ENCODE measurements at places on chromosomes 16 and 17.
A peak's percentile ranks its signal among the peaks of the same experiment; 100 is the strongest.

DNA sequence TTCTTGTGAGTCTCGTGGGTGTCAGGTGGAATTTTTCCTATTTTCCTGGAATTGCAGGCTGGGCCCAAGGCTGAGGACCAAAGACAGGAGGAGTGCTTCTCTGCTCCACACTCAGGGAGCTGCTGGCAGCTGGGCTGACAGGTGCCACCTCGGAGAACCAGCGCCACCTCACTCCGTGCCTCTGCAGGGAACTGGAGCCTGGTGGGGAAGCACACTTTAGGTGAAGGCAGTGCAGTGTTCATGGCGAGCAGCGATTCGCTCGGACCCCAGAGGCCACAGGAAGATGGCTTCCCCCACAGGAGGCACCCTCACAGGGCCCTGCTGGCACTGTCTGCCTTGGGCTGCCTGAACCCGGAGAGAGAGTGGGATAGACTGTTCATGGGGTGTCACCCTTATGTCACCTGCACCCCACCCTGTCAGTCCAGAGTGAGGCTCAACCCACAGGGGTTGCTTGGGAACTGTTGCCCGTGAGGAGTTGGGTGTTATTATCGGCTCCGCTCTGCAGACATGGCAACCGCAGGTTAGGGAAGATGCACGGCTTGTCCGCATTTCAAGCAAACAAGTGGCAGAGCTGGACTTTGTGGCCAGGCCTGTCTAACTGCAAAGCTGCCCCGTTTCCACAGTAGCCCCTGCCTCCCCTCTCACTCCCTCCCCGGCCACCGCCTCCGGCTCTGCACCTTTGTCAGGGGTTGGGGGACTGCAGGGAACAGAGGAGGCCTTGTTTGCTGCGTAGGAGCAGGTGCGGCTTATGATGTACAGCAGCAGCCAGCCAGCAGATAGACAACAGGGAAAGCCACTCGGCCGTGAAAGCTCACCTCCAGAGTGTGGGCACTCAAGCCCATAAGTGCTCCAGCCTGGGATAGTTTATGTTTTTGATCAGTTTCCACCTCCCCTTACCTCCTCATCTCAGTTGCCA, 15.5 kb downstream of the TBC1D24 start:
- peak; percentile 76 for DNase-seq

DNA sequence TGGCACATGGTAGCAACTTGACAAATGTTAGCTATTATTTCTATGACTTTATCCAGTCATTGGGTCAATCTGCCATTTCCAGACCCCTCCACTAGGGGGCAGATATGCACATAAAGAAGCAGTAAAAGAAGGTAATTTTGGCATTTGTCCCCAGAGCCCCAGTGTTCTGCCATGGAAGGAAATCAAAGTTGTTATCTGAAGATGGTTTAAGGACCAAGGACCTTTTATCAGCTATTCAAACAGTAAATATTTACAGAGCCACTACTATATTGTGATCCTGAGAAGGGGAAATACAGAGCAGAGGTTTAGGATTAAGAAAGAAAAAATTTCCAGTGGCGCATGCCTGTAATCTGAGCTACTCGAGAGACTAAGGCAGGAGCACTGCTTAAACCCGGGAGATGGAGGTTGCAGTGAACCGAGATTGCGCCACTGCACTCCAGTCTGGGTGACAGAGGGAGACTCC, 20.0 kb downstream of the TRAF4 start:
- DNase-seq: no peak

DNA sequence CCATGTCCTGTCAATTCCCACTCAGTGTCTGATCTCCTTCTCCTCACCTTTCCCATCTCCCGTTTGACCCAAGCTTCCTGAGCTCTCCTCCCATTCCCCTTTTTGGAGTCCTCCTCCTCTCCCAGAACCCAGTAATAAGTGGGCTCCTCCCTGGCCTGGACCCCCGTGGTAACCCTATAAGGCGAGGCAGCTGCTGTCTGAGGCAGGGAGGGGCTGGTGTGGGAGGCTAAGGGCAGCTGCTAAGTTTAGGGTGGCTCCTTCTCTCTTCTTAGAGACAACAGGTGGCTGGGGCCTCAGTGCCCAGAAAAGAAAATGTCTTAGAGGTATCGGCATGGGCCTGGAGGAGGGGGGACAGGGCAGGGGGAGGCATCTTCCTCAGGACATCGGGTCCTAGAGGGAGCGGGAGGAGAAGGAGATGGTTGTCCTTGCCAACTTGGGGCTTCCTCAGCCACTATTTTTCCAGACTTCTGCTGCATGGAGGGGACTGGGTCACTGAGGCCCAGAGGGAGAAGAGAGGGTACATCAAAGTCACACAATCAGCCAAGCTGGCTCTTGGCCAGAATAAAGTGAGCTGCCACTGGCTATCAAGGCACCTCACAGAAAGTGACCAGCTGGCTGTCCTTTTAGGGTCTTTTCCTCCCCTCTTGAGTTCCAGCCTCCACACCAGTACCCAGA, 1.9 kb upstream of the TBC1D10B start:
- DNase-seq: no peak

DNA sequence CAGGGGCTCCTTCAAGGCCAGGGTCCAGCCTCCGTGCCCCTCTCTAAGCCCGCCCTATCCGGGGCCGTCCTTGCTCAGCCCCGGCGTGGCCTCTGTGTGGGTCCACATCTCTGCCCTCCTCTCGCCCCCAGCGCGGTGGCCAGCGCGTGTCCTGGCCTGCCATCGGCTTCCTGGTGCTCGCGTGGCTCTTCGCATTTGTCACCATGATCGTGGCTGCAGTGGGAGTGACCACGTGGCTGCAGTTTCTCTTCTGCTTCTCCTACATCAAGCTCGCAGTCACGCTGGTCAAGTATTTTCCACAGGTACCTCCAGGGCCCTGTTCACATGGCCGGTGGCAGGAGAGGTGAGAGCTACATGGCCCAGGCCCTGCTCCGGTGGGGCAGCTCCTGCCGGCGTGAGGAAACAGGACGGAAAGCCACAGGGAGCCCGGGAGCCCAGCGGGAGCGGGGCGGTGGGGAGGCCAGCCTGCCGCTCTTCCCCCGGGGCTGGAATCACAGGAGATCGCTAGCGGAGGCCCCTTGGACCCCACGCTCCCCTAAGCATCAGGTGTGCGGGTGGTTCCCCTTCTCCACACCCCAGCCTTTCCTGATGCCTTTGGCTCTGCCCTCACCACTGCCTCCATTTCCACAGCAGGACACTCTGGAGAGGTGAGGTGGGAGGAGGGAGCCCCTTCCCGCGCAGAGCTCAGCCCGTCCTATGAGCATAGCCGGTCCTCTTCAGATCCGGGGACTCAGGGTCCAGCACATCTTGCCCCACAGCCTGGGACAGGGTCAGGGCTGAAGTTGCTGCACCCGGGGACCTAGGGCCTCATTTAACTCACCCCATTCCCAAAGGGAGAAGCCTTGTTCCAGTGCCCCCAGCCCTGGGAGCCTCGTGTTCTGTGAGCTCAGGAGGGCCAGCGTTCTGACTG, 10.2 kb downstream of the TAX1BP3 start:
- DNase-seq: no peak

GRCh38 chr17:7846063-7846735, 8.7 kb upstream of the TMEM88 start:
- DNase-seq: no peak

DNA sequence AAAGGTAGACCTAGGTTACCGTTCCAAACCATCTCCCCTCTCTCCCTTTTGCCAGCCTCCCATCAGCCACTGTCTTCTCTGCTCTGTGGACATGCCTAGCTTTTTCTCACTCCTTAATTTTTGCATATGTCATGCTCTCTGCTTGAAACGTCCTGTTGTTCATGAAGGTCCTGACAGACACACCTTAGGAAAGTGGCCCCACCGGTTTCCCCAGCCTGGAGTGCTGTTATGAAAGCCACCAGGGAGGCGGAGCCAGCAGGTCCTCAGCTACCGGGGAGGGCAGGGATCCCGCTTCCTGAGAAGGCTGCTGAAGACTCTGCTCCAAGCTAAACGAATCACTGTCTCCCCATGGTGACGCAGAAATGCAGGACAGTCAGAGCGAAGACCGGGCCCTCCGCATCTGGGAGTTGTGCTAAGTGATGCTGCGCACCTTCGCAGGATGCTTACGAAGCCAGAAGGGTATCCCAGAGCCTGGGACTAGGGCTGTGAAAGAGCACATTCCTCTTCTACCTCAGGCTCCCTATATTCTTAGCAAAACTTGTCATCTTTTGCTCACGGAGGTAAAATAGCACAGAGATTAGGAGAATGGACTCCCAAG, 2.3 kb upstream of the SLC16A11 start:
- peak; percentile 74 for DNase-seq

- DNase-seq: no peak
Observed at GRCh38 chr16:72785171-72785570, 262.8 kb downstream of the ZFHX3 start.

- no peak for DNase-seq
Observed at GRCh38 chr16:85436207-85436606, 176.9 kb upstream of the GSE1 start.

GRCh38 chr17:5210614-5211252, 19.1 kb upstream of the ZNF594 start:
- DNase-seq: no peak

DNA sequence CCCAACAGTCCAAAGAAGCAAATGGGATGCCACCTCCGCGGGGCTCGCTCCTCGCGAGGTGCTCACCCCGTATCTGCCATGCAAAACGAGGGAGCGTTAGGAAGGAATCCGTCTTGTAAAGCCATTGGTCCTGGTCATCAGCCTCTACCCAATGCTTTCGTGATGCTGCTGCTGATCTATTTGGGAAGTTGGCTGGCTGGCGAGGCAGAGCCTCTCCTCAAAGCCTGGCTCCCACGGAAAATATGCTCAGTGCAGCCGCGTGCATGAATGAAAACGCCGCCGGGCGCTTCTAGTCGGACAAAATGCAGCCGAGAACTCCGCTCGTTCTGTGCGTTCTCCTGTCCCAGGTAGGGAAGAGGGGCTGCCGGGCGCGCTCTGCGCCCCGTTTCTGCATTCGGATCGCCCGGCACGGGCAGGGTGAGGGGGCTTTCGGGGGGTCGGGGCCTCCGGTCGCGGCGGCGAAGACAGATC, at the start of gene CDH13:
Gene CDH13, plus strand, starts transcription at position 179 of the 471 bp plus-strand sequence.
- DNase-seq: peak; percentile 51

DNA sequence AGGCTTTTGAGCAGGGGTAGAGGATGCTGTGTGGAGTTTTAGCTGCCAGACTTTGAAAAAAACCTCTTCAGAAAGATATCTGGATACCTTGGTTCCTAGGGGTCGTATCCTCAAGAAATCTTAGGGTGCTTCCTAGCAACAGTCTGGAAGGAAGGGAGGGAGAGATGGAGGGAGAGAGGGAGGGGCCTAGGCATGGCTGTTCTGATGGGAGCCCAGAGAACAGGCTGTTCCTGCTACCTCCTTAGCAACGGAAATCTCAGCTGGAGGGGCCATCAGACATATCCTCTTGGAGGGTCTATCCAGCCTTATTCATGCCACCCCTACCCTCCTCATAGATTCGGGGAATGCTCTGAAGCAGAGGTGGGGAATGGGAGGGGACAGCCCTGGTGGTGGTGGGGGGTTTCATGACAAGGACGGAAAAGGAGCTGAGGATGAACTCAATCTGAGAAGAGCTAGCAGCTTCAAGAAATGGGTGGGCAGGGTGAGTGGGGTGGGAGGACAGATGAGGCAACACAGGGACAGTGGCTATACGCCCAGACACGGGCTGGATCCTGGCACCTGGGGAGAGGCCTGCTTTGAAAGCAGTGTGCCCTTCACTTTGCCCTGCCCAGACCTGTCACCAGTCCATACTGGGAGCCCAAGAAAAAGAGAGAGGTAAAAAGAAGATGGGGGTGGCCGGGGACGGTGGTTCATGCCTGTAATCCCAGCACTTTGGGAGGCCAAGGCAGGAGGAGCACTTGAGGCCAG, 2.9 kb upstream of the THRA start:
- DNase-seq: no peak

DNA sequence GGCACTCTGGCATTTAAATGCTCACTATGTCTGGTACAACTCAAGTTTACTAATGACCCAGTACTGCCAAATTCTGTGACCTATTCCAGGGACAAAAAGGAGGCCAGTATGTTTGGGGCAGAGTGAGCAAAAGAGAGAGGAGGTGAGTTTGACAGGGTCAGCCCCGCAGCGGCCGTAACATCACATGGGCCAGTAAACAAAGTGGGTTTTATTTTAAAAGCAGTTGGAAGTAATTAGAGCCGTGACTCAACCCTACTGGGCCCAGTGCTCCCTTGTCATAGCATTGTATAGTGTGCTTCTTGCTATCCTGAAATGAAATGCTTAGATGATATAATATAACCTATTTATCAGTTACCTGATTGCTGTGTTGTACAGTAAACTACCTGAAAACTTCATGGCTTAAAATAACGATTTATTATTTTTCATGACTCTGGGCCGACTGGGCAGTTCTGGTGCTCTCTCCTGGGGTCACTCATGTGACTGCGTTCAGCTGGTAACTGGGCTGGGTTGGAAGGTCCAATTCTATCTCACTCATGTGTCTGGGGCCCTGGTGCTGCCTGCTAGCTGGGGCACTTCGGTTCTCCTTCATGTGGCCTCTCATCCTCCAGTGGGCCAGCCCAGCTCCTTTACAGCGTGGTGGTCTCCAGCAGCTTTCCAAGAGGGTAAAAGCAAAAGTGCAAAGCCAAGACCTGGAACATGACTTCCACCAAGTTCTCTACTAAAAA, 27.4 kb downstream of the IQCK start:
- no peak for DNase-seq

DNA sequence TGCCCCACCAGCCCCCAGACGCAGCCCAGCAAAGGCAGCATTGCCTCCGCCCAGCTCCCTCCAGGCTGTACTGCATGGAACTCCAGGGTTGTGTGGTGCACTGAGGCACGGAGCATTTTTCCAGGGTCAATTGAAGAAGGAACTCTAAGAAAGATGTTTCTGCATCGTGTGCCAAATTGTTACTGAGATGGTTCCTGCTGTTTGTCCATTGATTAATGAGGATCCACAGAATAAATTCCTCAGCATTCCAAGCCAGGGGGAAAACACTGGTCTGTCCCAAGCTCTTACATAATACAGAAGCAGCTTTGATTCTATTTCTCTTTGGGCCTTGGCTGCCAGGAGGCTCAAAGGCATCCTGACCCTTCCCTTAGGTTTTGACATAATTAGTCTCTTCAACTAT, 80.9 kb downstream of the ZNF423 start:
- DNase-seq: no peak

DNA sequence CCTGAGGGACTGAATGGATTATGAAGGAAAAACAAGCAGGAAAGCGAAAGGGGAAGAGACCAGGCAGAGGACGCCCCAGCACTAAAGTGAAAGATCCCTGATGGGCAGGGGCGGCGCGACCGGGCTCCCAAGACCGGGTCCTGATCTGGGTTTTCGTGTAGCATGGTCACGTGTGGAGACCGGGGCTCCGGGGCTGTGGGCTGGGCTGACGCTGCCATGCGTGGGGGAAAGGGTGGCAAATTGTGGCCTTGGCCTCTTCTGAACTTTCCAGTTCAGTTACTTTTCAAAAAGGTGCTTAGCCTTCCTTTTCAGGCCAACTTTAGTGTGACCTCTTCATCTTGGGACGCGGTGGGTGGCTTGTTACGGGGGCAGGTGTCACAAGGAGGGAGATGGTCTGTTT, 57.5 kb downstream of the METRNL start:
- DNase-seq: no peak

Data from kidney (tissue), 22 donors.